B cell (primary cell): ENCODE measurements at places on chromosomes 3 and 15. TPM values are rescaled to one million over a fixed set of nuclear protein-coding genes. Genes with fewer than 3 reads are reported as not detected.

- no peak for DNase-seq
Observed at GRCh38 chr3:197270558-197271317, 27.7 kb downstream of the DLG1 start.

GABRR3 gene
- not detected in 2 replicates for polyA plus RNA-seq

GRCh38 chr3:16406166-16406565 lies 107.3 kb downstream of the RFTN1 start:
- no peak for DNase-seq

GRCh38 chr15:60889006-60889405 lies 340.1 kb downstream of the RORA start:
- DNase-seq: no peak

DNA sequence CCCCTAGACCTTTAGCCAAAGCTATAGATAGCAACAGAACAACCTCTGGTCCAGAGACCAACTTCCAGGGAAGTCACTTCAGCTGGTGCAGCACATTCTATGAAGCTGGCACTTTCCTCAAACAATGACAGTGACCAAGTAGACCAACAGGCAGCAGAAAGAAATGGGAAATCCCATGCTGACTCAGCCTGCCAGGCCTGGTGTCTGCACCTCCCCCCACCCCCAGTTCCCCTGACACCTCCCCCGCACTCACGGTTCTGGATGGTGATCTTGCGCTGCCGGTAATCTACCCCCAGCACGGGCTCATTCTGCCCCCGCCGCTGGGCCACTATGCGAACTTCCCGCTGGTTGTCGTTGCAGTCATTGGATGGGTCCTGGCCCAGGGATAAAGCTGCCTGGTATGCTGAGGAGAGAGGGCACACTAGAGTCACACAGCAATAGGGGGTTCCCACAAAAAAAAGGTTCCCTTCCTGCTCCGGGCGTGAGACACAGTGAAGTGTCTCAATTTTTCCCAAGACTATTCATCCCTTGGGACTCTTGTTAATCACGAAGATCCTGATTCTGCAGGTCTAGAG lies 17.0 kb downstream of the ILDR1 start:
- peak; percentile 68 for DNase-seq

GRCh38 chr15:39936187-39936586 lies 2.3 kb downstream of the EIF2AK4 start:
- no peak for DNase-seq

DNA sequence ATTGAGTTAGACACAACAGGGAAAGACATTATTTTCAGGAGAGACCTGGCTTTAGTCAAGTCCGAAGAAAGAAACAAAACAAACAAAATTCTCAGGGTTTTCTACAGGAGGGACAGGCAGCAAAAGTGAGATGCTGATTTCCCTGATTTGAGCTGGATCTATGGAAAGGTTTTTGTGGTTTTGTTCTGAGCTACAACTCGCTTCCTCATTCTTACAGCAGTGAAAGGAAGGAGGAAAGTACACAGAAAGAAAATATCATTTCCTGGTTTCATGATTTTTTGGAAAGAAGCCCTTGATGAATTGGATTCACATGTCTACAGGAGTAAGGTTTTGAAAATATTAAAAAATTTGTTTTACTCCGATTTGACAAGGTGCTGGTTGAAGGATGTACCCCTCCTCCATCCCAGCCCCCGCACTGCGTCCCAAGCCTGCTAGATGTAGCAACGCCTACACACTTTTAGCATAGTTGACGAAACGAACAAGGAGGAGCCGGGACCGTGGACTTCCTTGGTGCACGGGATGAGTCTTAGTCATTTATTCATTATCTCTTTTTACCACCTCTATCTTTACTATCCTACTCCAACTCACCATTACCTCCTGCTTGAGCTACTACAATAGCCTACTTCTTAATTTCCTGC lies 10.8 kb downstream of the PRICKLE2 start:
- no peak for DNase-seq

ANKRD34C gene
- polyA plus RNA-seq: not detected in 2 replicates

GRCh38 chr15:68709876-68710275 lies 110.8 kb downstream of the ANP32A start:
- no peak for DNase-seq

DNA sequence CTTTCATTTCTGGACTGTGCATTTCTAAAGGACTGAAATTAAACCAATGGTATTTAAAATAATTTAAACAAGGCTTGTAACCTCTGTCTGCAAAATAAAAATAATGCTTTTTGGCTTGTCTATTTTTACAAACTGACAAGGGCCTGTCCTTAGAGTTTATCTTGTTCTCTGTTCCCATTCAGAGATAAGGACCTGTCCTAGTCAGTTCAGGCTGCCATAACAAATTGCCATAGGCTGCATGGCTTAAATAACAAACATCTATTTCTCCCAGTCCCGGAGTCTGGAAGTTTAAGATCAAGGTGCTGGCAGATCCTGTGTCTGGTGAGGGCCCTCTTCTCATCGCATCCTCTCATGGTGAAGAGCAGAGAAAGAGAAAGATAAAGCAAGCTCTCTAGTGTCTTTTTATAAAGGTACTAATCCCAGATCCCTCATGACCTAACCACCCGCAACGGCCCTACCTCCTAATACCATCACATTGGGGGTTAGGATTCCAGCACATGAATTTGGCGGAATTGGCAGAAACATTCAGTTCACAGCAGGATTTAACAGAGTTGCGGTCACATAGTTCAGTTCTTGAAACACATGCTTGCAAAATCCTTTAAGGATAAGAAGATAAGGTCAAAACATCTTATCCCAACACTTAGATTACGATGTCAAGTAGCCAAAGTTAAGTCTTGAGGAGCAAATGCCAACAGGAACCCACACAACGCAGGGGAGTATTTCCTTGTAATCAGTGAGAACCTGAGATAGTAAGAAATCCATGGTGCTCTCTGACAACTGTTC lies 17.8 kb downstream of the KBTBD8 start:
- DNase-seq: no peak

- DNase-seq: no peak
Observed at GRCh38 chr3:139455855-139456254, 20.5 kb downstream of the RBP2 start.

GRCh38 chr15:70580286-70580685 lies 183.1 kb downstream of the UACA start:
- DNase-seq: no peak

- no peak for DNase-seq
Observed at GRCh38 chr15:88998980-88999713, 86.0 kb upstream of the MFGE8 start.

DNA sequence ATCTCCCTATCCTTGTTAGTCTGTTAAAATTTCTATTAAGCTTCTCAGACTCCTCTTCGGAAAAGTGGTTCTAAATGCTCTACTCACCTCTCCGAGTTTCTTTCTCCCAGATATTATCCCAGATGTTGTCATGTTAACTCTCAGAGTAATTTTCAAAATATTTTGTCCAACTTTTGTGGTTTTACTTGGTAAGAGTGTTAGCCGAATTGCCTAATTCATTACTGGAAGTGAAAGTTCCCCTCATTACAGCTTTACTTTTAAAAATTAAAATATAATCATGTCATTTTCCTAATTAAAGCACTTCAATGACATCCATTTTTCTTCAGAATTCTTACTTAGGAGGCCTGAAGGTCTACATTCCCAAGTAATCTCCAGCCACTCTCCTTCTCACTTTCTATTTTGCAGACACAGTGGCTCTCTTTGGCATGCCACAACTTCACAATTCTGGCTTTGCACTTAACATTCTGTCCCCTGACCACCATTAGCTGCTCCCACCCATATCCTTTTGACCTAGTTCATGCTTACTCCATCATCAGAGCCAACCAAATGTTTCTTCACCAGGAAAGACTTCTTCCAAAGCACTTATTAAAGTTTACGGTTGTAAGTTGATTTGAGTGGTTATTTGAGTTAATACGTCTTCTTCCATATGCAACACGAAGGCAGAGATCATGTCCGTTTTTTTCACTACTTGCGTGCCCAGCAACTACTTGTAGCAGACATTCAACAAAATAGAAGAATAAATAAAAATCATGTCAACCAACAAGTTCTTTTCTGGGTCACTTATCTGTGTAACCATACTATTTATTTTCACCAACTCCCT lies 10.2 kb upstream of the TIPARP start:
- no peak for DNase-seq

DNA sequence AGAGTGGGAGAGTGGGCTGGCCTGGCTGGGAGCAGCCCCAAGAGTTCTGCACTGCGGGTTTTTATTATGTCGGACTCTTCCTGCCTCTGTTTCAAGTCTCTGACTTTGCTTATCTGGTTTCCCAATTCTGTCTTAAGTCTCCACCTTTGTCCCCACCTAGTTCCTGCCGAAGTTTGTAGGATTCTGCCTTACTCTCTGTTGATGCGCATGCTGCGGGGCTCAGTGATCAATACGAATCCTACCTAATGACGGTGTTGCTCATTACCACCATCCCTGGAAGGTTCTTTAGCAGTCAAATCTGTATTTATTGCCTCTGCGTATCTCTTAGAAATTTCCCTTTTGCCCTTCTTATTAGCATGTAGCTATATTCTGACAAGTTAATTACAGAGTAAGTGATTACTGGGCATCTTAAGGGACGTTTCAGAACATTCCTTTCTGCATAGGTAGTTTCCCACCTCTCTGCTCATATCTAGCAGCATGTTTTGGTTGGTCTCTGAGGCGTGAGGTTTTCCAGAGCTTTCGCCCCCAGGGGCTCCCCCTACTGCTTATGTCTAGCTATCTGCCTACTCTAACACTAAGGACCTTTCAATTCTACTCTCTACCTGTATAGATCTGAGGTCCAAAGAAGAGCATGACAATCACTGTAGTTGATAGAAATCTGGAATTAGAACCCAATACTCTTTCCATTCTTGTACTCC lies 236.0 kb upstream of the EIF1B start:
- DNase-seq: no peak

- no peak for DNase-seq
Observed at GRCh38 chr15:42373274-42373673, 14.0 kb downstream of the CAPN3 start.

MESP1 gene
- polyA plus RNA-seq: 0.25 and 0.43 TPM in 2 replicates

DNA sequence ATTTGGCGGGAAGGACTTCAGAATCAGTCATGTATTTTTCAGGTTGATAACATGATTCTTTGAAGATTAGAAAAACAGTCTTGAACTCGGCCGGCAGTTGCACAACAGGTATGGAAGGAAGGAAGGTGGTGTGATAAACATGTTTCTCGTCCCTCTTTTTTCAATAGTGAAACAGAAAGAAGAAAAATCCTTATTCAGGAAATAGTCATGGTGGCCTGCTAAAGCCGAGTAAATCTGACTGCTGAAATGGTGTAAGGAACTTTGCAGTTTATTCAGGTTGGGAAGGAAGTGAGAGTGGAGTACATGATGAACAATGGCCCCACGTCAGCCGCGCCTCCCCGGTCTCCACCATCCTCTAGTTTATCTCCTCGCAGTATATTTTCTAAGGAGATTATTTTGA lies 6.7 kb downstream of the RASGRP1 start:
- peak; percentile 40 for DNase-seq

DNA sequence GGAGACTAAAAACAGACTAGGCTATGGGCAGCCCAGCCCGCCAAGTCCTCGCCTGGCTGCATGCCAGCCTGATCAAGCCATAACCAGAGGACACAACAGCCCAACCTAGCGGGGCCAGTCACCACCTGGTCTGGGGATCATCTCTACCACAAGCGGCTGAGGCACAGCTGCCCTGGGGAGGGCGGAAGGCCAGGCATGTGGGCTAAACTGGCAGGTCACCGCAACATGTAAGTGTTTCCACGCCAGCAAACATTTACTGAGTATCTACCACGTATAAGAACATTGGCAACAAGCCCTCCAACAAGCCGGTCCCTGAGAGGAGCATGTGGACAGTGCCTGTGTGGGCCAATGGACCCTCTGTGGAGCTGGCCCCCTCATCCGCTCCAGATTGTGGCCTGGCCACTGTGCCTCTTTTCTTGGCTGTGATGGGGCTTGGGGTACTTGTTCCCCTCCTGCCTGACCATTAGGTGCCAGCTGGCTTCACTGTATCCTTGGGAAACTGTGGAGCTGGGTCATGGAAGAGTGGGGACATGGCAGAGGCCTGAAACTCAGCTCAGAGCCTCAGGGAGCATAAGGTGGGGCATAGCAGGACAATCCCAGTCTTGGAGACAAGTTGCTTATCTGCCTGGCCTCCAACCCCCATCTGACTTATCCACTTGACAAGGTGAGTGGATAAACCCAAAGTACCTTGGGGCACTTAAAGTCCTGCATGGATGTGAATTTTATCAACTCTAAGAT lies 9.0 kb downstream of the UBXN7 start:
- no peak for DNase-seq

GPR171 gene
- polyA plus RNA-seq: 0.75 and 1.3 TPM in 2 replicates

- no peak for DNase-seq
Observed at GRCh38 chr3:23319366-23320312, 116.5 kb downstream of the UBE2E2 start.

- DNase-seq: no peak
Observed at GRCh38 chr15:94587113-94587512, 355.8 kb downstream of the MCTP2 start.

SPCS1 gene
- 82.2 and 129 TPM in 2 replicates for polyA plus RNA-seq

GRCh38 chr3:45884368-45885201 lies 1.8 kb upstream of the CCR9 start:
- no peak for DNase-seq

GRCh38 chr3:51670053-51670822 lies 814 bp upstream of the TEX264 start:
- no peak for DNase-seq

ZNF662 gene
- polyA plus RNA-seq: 0.12 and 0.22 TPM in 2 replicates

KIF15 gene
- polyA plus RNA-seq: 0.28 and 0.36 TPM in 2 replicates

GRCh38 chr15:37900326-37901221 lies 33.9 kb upstream of the TMCO5A start:
- no peak for DNase-seq

FBLN2 gene
- 4.9 and 8.2 TPM in 2 replicates for polyA plus RNA-seq

DNA sequence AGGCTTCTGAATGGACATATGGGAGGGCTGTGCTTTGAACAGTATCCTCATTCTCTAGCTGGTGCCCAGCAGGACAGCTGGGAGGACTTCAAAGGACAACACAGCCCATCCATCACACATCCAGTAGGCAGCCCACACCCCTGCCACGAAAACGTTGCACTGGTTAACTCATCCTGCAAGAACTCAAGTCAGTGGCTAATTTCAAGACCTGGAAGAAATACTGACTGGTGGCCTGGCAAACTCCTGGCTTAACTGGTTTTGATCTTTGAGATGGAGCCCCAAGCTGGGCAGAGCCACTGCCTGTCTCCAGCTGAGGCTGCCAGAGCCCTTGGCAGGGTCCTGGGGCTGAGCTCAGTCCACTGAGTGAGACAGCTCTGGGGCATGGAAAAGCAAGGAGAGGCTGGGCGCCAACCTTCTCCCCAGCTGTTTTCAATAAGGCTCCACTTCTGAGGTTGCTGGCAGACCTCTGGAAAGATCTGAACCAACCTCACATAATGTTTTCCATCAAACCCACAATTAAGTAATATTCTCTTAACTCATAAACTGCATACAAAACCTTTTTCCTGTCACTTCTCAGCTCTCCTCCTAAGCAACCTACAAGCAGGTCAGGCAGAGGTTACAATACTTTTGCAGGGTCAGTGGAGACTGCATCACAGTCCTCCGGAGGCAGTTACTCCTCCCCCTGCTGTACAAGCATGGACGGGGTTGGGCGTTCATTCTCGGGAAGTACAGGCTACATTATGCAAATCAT lies 110.3 kb downstream of the MYLK start:
- DNase-seq: no peak

SRGAP3 gene
- 0.78 and 1.4 TPM in 2 replicates for polyA plus RNA-seq

GRCh38 chr15:76293361-76293760 lies 17.9 kb downstream of the ETFA start:
- no peak for DNase-seq
